Esophagus squamous epithelium (tissue), 5 donors: ENCODE measurements at places on chromosomes 16 and 17.

DNA sequence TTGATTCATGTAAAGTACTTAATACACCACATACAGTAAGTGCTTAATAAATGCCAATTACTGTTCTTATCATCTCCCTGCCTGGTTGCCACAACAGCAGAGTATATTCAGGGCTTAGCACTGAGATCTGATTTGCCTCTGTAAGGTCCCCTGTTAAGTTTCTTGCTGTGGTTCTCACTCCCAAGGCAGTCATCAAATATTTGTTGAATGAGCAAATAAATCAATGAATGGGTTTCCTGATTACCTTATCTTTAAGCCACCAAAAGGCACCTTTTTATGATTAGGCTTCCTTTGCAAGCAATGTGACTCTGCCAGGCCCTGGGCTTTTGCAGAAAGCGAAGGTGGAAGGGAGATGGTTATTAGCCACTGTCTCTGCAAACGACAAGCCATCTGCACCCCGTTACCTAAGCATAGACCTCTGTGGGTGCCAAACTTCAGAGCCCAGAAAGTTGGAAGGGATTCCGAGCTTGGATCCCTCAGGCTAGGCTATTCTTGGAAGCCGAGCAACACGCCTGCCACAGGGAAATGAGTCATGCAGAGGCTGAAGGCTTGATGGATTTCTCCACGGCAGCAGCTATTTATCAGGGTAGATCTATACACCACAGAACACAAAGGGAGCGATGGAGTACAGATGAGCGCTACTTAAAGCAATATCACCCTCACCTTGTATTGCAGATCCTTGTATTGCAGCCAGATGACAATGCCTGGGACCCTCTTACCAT is 102.0 kb downstream of the GRIN2A start:
- no peak for DNase-seq

DNA sequence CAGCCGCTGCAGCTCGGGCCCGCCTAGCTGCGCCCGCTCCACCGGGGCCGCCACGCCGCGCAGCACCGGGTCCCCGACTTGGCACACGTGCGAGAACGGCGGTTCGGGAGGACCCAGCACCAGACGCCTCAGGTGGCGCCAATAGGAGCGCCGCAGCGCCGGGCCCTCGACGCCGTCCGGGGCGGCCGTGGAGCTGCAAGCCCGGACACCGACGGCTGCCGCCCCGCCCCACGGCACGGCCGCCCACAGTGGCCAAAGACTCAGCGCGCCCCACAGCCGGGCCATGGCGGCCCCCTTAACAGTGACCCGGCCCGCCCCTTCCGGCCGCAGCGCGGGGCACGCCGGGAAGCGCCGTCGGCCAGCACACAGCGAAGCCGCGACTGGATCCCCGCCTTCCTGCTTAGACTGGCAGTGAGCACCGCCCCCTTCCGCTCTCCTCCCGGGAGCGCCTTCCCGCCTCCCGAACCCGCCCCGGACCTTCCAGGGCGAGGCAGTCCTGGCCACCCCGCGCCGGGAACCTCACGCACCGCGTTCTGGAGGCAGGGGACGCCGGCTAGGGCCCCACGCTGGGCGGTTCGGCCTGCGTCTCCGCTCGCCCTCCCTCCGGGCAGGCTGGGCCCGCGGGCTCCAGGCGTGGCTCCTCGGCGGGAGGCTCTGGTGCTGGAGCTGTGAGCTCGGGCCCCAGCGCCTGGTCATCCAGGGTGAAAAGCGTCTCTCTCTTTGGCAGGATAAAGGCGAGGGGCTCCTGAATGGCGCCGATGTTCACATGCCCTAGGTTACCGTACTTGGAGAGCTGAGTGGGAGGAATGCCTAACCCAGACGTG is at the start of gene PDF:
Gene PDF (minus strand): TSS at position 303 of the 824 bp plus-strand sequence. CDS start 18 bp downstream, at position 285.
- DNase-seq = peak; percentile 43

DNA sequence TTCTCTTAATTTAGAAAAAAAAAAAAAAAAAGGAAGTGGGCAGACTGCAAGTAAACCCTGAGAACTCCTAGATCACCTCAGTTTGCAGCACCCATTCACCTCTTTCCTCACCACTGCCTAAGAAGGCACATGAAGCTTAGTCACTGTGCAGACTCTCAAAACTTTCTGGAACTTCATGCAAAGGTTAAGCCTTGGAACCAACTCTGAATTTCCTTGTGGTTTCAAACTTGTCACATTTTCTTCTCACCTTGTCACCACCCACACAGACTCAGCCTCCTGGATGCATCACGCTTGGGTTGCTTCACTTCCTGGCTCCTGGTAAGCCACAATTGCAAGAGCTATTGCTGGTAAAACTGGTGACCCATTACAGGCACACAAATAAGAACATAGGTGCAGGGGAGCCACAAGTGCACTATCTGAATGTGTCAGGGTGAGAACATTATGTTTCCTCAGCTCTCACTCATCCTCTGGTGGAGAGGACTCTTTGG is 15.0 kb upstream of the CPD start:
- DNase-seq = no peak

DNA sequence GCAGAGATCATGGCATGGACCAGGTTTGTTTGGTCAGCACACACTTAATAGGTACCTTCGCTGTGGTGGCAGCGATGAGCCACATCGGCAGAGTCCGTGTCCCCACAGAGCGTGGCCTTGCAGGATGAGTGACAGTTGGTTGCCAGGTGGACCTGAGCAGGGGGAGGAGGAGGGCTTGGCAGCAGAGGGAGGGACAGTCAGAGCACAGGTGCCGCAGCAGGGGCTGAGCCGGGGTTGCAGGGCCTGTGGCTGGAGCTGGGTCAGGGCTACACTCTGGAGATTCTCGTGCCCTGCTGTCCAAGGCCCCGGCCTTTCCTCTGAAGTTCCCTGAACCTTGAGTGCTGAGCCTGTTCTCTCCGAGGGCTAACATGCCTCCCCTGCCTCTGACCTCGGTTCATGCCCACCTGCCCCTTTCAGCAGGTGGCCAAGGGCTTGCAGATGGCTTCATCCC is 24.8 kb downstream of the POLR3E start:
- DNase-seq = no peak

GRCh38 chr16:52532384-52532783 is 14.6 kb downstream of the TOX3 start:
- no peak for DNase-seq

DNA sequence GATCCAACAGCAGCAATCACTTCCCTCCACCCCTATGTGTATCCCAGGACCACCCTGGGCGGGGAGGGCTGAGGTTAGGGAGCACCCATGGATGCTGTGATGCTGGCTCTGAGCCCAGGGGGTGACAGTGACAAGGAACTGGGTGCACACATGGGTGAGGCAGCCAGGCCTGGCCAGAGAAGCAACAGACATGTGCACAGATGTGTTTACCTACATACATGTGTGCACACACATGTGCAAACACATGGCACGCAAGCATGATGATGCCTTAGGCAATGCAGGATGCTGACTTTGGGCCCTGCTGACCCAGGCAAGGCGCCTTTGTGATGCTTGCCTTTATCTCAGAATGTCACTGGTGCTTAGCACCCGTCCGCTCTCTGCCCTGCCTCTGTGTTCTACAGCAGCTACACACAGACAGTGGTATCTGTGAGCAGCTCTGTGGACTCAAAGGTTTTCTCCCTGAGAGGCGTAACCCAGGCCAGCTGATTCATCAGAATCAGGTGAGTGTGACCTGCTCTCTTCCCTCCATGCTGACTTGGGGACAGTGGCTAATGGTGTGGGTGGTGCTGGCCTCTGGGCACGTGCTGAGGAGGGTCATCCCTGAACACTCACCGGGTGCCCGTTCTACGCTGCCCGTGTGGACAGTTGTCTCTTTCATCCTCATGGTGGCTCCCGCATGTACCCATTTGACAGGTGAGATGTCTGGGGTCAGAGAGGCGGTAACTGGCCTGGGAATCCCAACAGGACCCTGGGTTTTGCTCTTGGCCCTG is 38.5 kb upstream of the KSR1 start:
- DNase-seq = no peak

DNA sequence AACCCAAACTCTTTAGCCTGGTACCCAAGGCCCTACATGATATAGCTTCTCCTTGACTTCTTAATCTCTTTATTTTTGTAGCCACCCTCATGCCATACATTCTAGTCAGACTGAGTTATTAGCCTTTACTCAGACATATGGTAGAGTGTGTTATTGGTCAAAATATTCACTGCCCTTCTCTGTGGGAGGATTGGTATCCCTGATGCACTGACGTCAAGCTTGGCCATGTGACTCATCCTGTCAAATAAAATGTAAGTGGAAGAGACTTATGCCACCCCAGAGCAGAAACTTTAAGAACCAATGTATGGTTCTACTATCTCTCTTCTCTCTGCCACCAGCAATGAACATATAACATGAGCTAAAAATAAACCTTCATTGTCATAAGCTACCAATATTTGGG is 12.2 kb upstream of the BEAN1 start:
- no peak for DNase-seq

GRCh38 chr17:2274414-2274813 is 29.2 kb downstream of the SMG6 start:
- no peak for DNase-seq

DNA sequence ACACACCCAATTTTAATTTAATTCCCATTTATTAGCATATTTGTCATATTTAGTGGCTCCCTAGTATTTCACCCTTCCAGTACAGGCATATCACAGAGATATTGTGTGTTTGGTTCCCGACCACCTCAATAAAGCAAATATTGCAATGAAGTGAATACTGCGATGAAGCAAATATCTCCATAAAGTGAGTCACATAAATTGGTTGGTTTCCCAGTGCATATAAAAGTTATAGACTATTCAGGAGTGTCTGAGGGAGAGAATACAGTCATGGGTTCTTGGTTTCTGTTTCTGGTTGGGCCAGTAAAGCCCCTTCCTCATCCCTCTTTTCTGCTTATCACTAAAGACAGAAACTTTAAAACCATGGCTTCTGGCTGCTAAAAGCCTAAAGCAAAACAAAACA is 295.4 kb upstream of the AXIN2 start:
- no peak for DNase-seq

- no peak for DNase-seq
Observed at GRCh38 chr17:59406808-59407381, 75.4 kb downstream of the YPEL2 start.

- no peak for DNase-seq
Observed at GRCh38 chr16:414395-415169, 10.9 kb upstream of the RAB11FIP3 start.

- DNase-seq = no peak
Observed at GRCh38 chr17:6084311-6085161, 14.4 kb downstream of the WSCD1 start.

GRCh38 chr16:29824589-29825144 is 4.4 kb downstream of the MVP start:
- DNase-seq = no peak

DNA sequence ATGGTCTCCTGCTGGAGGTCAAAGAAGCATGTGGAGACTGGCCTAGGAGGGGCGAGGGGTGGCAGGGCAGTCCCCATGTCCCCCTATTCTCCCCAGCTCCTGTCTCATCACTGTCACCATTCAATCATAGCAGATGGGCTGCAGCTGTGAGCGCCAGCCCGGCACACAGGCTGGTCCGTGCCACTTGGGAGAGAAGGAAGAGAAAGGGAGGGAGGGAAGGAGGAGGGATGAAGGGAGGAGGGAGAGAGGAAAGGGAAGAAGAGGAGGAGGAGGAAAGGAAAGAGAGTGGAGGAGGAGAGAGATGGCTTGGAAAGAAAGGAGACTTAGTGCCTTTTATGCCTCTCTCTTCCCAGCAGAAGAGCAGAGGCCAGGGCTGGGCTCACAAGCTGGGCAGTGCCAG is 12.4 kb downstream of the NEUROD2 start:
- no peak for DNase-seq

- DNase-seq = no peak
Observed at GRCh38 chr17:36048066-36048465, 16.0 kb upstream of the CCL18 start.

- DNase-seq = no peak
Observed at GRCh38 chr17:77366206-77366557, 225.4 kb downstream of the SEC14L1 start.

DNA sequence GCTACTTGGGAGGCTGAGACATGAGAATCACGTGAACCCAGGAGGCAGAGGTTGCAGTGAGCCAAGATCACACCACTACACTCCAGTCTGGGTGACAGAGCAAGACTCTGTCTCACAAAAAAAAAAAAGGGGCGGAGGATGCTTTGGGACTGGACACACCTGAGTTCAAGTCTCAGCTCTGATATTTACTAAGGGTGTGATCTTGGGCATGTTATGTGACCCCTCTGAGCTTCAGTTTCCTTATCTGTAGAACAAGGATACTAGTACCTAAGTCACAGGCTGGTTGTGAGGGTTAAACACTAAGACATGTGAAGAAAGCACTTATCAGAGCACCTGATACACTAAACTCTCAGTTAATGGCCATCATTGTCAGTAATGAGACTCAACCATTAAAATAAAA is 25.9 kb downstream of the HOXB1 start:
- DNase-seq = no peak

DNA sequence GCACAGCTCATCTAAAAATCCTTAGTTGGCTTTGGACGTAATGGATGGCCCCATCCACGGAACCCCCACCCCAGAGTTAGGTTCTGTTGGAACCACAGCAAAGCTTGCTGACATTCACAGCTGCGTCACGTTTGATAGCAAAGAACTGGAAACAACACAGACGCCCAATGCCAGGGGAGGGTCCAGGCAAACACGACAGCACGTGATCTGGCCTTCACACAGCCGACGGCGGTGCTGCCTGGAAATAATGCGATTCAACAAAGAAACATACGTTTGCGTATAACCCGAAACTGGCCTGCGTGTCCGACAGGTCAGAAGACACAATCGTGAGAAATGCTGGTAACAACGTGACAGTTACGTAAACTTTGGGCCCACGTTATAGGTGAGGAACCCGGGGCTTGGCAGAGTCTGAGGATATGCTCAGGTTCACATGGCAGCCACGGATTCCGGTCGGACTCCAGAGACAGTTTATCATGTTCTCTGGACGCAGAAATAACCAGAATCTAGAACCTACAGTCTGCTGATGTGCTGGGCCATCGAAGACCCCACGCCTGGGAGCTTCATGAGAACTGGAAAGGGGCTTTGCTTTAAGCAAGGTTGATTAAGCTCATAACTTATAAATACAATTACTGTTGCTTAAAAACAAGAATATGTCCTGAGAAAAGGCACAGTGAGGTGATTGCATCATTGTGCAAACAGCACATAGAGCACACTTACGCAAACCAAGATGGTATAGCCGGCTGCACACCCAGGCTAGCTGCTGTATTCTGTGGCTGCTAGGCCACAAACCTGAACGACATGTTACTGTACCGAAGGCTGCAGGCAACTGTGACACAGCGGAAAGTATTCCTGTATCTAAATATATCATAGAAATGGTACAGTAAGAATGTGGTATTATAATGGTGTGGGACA is 70.4 kb downstream of the RPH3AL start:
- DNase-seq = no peak

DNA sequence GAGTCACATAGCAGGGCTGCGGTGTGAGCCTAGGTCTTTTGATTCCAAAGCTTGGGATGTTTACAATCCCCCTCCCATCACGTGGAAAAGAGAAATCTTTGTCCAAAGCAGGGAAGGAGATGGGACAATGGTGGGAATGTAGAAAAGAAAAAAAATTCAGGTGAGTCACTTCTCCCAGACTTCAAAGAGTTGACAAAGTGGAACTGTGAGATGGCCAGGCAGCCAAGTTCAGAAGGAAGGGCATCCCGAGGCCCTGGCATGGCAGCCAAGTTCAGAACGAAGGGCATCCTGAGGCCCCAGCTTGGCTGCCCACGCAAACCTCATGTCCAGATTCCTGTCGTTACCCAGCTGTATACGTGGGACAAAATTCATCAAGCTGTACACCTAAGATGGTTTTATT is 47.5 kb downstream of the FOXL1 start:
- no peak for DNase-seq
